ENCODE measurements at places on chromosomes 11 and 22. TPM values are rescaled to one million over a fixed set of nuclear protein-coding genes. Genes with fewer than 3 reads are reported as not detected.

OR51B5 gene
- polyA plus RNA-seq, result 0.16 TPM

TREH gene
- polyA plus RNA-seq, result 5.1 TPM

BRSK2 gene
- polyA plus RNA-seq, result 2.0 TPM

OR56A1 gene
- polyA plus RNA-seq, result not detected

IRAG1 gene
- 7.1 TPM for polyA plus RNA-seq

OR5A1 gene
- polyA plus RNA-seq, result not detected

ARHGAP8 gene
- 3.9 TPM for polyA plus RNA-seq
